AG10803 (cell line): ENCODE measurements at places on chromosomes 12 and 14.

- no peak for DNase-seq
These were observed 3.2 kb downstream of the RNASE1 start for GRCh38 chr14:20799456-20799891.

DNA sequence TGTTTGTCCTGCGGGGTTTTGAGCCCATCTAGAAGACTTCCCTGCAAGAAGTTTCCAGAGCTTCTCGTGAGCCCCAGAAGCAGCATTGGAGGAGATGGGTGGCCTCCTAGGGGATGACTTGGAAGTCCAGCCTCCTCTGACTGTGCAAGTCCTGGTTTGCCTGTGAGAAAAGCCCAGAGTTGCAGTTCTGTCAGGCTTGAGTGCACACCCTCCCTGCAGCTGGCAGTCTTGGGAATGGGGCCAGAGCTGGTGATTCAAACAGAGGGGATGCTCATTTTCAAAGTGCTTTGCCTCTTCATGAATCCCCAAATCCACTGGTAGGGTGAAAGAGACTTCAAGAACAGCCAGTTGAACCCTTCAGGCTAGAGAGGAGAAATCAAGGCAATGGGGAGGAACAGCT lies 3.9 kb upstream of the PPP1R1A start:
- peak; percentile 12 for DNase-seq

DNA sequence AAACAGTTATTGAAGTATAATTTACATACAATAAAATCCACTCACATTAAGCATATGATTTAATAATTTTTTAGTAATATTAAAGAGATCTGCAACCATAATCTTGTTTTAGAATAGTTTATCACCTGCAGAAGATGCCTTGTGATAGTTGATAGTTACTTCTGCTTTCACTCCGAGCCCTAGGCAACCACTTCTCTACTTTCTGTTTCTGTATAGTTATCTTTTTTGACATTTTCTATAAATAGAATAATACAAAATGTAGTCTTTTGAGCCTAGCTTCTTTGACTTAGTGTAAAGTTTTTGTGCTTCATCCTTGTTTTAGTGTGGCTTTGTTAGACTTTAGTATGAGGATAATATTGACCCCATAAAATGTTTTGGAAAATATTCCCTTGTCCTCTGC lies 111.0 kb downstream of the MNAT1 start:
- DNase-seq, result no peak

- DNase-seq, result no peak
These were observed 7.1 kb upstream of the ASB8 start for GRCh38 chr12:48164451-48164850.

GRCh38 chr14:96178461-96179321 lies 25.9 kb upstream of the BDKRB2 start:
- peak; percentile 25 for DNase-seq

DNA sequence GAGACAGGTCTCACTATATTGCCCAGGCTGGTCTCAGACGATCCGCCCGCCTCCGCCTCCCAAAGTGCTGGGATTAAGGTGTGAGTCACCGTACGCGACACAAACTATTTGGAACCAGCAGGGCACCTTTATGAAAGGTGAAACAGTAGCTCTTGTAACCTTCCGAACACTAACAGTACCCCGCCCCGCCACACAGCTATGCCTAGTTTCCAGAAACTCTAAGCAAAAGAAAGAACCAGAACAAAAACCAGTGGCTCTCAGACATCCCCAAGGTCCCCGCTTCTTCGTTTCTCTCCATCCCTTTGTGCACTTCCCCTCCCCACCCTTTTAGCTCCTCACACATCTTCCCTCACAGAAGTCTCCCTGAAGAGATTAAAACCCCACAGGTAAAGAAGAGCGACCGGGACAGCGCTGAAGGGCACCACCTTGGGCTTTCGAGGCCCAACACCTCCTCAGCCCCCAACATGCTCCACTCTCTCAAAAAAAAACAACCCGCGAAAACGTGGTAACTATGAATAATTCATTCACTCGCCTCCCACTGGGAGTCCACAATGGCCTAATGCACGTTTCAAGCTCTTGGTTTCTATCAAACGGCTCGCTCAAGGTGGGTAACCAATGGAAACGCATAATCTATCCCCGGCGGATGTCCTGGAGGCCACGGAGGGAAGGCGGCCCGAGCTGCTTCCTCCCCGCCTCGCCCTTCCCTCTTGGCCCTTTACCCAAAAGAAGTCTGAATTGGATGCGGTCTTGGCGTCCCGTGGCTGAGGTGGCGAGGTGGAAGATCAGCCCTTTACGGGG lies 877 bp downstream of the BAG5 start:
- DNase-seq, result peak; percentile 56

- DNase-seq, result no peak
These were observed 21.5 kb downstream of the SPTB start for GRCh38 chr14:64857979-64858744.

DNA sequence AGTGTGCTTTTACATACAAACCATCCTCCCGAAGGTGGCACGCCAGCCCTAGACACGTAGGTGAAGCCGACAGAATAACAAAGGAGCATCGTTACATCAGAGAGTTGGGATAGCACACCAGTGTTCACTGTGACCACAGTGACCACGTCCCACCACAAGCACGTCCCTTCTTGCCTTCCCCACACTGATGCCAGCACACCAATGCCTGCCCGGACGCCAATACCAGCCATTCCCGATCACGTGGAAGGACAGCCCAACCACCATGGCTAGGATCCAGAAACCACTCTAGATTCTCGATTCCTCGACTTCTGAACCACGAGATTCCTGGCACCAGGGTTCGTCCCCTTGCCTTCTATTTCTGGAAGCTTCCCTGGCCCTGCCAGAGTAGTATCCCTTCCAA lies 48.0 kb upstream of the GPR68 start:
- DNase-seq, result no peak

GRCh38 chr14:68295316-68295816 lies 475.8 kb downstream of the RAD51B start:
- no peak for DNase-seq

DNA sequence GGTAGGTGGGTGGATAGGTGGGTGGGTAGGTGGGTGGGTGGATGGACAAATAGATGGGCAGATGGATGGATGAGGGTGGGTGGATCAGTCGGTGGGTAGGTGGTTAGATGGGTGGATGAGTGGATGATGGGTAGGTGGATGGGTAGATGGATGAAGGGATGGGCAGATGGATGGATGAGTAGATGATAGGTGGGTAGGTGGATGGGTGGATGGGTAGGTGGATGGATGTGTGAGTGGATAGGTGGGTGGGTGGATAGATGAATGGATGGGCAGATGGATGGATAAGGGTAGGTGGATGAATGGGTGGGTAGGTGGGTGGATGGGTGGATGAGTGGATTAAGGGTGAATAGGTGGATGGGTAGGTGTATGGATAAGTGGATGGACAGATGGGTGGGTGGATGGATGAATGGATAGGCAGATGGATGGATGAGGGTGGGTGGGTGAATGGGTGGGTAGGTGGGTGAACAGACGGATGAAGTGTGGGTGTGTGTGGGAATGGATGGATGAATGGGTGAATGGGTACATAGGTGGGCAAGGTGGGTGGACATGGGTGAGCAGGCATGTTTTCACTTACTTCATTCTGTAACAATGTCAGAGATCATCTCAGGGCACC lies 3.3 kb upstream of the INF2 start:
- DNase-seq, result no peak

DNA sequence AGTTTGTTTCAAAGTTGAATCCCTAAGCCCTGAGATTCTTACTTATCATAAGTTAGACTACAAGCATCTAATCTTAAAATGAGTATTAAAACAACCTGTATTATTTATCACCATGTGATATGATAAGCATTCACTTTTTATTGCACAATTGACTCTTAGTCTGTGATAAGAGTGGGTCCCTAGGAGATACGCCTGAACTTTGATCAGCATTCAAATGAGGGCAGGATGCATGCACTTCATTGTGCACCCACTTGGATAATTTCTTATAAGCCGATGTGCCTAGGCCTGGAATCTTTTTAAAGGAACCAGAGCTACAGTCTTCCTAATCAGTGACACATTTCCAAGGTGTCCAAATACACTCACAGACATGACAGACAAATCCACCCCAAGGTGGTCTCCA lies 31.4 kb upstream of the SPTLC2 start:
- DNase-seq, result no peak

GRCh38 chr12:48681399-48681709 lies 684 bp downstream of the KANSL2 start:
- DNase-seq, result peak; percentile 9

- peak; percentile 69 for DNase-seq
These were observed 10.7 kb downstream of the STAC3 start for GRCh38 chr12:57240066-57240921.

GRCh38 chr14:54881235-54881760 lies 21.3 kb downstream of the GCH1 start:
- peak; percentile 70 for DNase-seq

GRCh38 chr12:132353811-132354210 lies 24.4 kb upstream of the GALNT9 start:
- no peak for DNase-seq

GRCh38 chr14:94857950-94858349 lies 88.0 kb upstream of the GSC start:
- DNase-seq, result no peak

DNA sequence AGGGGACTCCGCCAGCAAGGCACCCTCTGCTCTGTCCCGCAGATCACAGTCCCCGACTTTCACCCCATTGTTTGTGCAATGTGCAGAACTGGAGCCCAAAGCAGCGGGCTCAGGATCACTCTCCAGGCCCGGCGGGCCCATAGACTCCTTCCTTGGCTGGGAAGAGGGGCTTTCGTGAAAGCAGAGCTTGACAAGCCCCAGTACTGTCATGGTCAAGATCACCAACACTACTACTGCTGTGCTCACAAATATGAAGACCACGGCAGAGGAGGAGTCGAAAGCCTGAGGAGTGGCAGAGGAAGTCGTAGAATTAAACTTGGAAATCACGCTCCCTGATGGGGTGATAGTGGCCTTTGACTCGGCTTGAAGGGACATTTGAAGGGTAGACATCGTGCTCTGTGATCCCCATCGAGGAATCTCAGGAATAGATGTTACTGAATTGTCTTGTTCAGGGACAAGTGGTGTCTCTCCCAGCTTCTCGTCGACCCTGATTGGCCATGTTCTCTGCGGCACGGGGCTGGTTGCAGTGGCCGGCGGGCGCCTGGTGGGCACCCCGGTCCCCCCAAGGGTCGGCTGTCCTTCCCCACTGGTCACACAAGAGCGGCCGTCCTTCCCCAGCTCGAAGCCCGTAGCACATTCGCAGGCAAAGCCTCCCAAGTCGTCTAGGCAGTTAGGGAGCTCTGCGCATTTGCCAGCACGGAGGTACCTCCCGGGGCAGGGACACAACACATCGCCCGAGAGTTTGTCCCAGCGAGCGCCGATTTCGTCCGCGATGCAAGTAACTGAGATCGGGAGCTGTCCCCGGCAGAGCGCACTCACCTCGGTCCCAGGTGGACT lies 1.1 kb downstream of the CLEC14A start:
- DNase-seq, result peak; percentile 15

GRCh38 chr12:45182511-45182910 lies 33.4 kb upstream of the ANO6 start:
- DNase-seq, result no peak

DNA sequence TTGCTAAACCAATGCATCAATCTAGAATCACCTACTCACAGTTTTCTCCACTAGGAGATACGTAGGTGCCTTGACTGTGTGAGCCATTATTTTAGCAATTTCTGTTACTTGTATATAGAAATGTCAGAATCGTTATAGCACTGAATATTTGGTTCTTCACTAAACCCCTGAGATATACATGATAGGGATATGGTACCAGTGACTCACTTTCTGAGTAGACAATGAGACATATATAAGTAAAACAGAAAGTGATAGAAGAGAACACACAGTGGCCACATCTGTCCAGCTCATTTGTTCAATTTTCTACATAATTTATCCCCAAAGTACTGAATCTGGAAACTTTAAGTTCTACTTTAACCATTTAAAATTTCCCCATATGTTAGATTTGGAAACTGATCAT lies 1505.5 kb upstream of the TMEM132C start:
- no peak for DNase-seq

GRCh38 chr12:64332938-64333337 lies 57.6 kb downstream of the C12orf56 start:
- DNase-seq, result no peak

DNA sequence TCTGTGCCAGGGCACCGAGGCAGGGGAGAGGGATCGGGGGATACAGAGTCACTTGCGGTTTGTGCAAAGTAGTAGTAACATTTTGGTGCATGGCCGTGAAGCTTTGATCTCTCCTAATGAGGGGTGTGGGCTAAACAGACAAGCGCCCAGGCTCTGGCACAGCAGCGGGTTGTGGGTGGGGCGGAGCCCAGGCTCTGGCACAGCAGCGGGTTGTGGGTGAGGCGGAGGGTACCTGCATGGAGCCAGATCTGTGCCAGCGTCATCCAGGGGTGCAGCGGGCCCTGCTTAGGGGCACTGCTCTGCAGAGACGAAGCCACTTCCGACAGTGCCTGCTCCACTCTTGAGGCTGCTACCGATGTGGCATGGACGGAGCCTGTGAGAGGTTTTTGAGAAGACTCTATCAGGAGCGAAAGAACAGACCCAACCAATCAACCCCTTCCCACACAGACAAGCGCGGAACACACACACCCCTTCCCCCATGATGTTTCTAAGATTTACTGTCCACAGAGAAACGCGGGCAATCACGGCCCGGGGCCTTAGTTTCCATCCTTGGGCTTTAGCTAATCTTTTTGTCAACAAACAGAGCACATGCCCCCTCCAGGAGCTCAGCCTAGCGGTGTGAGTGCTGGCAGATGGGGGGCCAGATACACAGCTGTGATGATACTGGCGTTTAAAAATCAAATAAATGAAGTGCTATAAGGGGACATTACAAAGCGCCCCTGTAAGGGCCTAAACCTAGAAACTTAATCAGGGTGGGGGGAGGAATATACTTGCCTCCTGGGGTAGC lies 196.6 kb downstream of the CALM1 start:
- no peak for DNase-seq

DNA sequence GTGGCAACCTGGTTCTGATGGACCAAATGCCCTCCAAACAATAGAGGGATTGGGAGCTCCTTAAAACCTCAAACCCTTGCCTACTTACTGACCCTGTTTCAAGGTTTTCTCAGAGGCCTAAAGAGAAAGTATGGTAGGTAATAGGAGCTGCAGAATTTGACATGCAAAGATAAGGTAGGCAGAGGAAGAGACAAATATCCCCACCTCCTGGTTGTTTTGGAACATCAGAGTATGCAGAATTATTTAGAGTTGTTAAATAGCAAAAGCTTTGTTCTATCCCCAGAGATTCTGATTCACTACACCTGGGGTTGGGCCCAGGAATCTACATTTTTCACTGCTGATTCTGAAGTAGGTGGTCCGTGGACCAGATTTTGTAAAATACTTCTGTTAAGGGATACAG lies 421.2 kb downstream of the SOX5 start:
- DNase-seq, result no peak

GRCh38 chr12:26277506-26278246 lies 82.3 kb downstream of the SSPN start:
- peak; percentile 78 for DNase-seq

- DNase-seq, result peak; percentile 66
These were observed 1181.2 kb downstream of the VRK1 start for GRCh38 chr14:97978341-97978740.
